Kidney epithelial cell (primary cell): ENCODE measurements at places on chromosomes 2 and 18.
A peak's percentile ranks its signal among the peaks of the same experiment; 100 is the strongest.

DNA sequence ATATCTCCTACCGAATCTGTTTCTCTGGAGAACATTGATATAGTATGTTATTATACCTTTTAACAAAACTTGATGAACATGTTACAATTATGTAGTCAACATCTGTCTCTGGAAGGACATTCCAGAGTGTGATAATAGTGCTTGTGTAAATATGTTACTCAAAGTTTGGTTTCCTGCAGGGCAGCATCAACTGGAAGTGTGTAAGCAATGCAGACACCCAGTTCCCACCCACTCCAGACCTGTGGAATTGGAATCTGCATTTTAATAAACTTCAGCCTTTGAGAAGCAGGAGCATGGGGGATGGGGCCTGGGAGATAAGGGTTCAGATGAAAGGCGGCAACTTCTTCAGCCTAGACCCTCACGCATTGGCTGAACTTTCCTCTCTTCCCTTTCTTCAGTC is 398.9 kb downstream of the RND3 start:
- no peak for DNase-seq

GRCh38 chr2:168565112-168565511 is 109.0 kb downstream of the CERS6 start:
- peak; percentile 38 for DNase-seq

- DNase-seq, result no peak
Measured at GRCh38 chr2:232490221-232491138, 2.8 kb upstream of the ECEL1 start.

DNA sequence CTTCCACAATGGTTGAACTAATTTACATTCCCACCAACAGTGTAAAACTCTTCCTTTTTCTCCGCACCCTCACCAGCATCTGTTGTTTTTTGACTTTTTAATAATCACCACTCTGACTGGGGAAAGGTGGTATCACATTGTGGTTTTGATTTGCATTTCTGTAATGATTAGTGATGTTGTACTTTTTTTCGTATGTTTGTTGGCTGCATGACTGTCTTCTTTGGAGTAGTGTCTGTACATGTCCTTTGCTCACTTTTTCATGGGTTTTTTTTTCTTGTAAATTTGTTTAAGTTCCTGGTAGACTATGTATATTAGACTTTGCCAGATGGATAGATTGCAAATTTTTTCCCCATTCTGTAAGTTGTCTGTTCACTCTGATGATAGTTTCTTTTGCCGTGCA is 574.8 kb downstream of the KCNJ3 start:
- no peak for DNase-seq

GRCh38 chr18:51891876-51892275 is 448.1 kb upstream of the DCC start:
- no peak for DNase-seq

DNA sequence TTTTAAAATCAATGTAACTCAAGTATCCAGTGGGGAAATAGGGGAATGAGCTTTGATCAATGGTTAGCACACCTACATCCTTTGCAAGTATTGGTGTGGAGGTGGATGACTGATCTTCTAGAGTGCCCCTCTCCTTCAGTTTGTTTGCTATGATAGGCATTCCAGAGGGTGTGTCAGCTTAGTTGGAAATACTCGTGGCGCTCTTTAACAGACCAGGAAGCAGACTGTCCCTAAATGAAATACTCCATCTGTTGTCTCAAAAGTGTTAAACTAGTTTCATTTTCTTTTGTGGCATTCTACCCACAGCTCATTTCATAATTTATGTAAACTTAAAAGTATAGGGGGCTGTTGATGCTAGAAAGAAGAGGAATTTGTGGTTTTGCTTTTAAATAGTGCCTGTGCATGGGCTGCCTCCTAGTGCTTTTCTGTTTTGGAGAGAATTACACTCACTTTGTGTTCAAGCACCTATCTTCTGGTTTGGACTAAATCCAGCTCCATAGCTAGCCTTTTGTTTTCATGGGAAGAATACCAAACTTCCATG is 66.2 kb downstream of the STAT1 start:
- peak; percentile 61 for DNase-seq

DNA sequence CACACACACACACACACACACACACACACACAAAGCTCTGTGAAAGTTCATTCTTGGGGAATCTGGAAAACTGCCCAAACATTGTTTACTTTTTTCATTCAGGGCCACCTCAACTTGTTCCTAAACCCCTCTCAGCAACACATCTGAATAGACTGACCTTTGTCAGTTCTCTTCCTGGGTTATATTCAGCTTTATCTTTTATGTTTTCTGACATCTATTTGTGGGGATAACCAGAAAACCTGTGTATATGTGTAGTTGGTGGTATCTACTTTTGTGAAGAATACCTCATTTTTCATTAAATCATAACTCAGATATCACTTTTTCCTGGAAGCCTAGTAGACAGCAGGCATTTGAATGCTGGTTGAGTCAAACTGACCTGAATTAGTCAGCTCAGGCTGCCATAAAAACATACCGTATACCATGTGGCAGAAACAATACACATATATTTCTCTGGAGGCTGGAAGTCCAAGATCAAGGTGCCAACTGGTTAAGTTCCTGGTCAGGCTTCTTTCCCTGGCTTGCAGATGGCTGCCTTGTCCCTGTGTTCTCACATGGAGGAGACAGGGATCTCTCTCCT is 11.0 kb upstream of the RNF144A start:
- DNase-seq, result no peak
